ENCODE measurements at places on chromosomes 1 and 21.

DNA sequence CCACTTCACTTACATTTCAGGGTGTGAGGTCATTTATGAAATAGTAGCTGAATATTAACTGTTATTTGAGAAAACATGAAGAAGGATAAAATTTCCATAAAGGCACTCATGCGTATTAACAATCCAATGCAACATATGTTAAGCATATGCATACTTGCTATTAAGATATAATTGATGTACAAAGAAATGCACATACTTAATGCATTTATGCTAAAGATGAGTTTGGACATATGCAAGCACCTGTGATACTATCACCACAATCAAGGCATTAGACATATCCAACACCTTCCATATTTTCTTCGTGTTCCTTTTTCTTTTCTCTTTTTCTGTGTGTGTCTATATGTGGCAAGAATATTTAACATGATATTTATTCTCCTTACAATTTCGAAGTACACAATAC lies 464.8 kb upstream of the BRINP3 start:
- DNase-seq, result no peak

DNA sequence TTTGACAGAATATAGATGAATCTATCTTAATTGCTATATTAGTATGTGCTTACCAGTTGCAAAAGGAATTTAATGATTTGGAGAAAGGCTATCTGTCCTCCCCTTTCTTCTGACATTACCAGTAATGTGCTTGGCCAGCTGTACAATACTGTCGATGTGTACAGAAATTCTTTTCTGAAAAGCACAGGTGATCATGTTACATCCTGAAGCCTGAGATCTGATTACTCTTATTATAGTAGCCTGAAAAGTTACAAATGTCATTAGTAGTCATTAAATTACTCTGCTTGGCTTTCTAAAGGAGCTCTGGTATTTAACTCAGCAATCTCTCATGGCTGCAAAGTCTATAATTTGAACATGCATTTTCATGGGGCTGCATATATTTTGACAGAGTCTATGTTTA lies 209.8 kb downstream of the PTPRC start:
- DNase-seq, result no peak

DNA sequence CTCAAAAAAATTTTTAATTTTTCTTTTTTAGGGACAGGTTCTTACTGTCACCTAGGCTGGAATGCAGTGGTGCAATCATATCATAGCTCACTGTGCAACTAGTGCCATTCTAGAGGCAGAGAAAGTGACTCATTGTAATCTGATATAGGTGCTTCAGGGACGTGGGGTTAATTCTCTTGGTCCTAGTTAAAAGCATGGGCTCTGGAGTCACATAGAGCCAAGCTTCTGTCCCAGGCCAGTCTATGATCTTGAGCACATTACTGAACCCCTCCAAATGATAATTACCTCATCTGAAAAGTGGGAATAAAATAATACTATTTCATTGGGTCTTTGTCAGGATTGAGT lies 1.1 kb upstream of the ADIPOR1 start:
- peak; percentile 77 for DNase-seq

- DNase-seq, result no peak
These were observed 8.7 kb downstream of the ZC3H12A start for GRCh38 chr1:37482796-37483744.

DNA sequence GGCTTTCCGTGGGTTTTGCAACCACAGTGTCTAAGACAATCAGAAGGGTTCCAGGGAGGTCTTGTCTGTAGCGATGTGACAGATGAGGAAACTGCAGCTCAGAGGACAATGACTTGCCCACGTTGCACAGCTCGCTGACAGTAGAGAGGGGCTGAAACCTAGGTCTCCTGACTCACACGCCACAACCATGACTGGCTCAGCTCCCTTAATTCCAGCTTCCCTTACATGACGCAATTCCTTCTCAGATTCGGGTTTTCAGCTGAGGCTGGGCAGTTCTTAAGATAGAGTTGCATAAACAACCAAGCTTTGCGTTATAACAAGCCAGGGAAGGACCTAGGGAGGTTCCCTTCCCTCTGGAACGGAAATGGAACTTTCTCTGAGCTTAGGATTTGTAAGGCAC lies 36.3 kb downstream of the DHCR24 start:
- DNase-seq, result peak; percentile 85

DNA sequence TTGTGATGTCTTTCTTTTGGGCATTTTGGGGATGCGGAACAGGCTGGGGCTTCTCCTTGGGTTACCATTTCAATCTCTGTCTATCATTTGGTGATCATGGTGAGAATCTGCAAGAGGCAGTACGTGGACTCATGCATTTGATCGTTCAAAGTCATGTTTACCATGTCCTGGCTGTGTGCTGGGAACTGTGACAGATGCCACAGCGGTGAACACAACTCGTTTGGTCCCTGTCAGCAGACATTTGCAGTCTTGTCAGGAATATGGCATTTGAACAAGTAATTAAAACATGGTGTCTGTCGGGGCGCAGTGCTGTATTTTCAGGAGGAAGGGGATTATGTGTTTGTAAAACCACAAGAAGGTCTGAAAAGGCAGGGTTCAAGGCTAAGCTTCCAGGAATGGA lies 103.3 kb upstream of the IGSF21 start:
- DNase-seq, result no peak

- DNase-seq, result no peak
These were observed 8.4 kb downstream of the SCMH1 start for GRCh38 chr1:41233708-41234107.

DNA sequence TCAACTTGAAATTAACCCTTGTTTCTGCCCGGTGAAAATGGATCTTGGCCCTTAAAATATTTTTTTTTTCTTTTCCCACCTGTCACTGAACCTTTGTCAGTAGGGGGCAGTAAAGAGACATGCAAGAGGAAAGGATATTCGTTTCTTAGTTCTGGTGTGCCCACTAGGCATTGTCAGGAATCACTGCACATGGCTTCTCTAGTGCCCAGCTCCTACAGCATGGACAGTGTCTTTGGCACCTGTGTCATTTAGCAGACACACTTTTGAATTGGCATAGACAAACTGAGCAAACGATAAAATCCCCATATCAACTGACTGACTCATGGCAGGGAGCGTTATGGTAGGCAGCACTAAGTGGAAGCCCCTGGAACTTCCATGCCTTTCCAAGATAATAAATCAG lies 1048.1 kb downstream of the BRINP3 start:
- peak; percentile 11 for DNase-seq

- DNase-seq, result peak; percentile 59
These were observed 1.5 kb downstream of the AJAP1 start for GRCh38 chr1:4655674-4656532.

DNA sequence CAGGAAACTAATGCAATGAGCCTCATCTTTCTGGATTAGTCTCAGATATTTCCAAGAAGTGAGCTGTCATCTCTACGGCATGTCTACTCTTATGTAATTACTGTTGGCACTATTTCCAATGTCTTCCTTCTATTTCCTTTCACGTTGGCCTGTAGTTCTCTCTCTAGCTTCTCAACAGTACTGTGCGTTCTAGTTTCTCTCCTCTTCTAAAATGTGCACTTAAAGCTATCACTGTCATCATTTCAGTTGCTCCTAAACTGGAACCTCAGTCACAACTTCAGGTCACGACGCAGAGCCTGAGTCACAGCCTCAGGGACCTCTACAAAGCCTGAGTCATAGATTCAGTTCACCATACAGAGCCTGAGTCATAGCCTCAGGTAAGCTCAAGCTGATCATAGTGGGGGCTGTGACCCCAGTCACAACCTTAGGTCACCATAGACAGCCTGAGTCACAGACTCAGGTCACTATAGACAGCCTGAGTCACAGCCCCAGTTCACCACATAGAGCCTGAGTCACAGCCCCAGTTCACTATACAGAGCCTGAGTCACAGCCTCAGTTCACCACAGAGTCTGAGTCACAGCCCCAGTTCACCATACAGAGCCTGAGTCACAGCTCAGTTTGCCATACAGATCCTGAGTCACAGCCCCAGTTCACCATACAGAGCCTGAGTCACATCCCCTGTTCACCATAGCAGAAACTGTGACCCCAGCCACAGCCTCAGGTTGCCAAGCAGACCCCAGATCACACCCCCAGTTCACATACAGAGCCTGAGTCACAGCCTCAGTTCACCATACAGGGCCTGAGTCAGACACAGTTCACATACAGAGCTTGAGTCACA lies 13.0 kb downstream of the WNT9A start:
- peak; percentile 51 for DNase-seq

GRCh38 chr1:205925736-205926135 lies 17.5 kb downstream of the SLC26A9 start:
- no peak for DNase-seq

- no peak for DNase-seq
These were observed 750 bp upstream of the PTGFRN start for GRCh38 chr1:116908820-116909511.

DNA sequence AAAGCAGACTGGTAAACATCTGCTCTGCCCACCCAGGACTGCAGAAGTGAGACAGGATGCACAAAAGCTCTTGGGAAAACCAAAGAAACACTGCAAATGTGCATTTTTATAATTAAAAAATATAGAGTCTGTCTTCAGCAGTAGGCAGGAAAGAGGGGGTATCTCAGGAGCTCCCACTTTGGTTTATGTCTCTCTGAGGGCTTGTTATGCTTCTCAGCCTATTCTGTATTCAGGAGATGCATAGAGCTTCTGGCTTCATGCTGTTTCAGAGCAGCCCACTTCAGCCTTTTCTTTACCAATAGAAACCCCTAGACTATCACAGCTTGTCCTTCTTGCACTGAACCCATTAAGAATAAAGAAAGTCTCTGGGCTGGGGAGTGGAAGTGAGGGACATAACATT lies 148.0 kb downstream of the ROR1 start:
- DNase-seq, result no peak

GRCh38 chr1:59514061-59514909 lies 217.4 kb downstream of the FGGY start:
- DNase-seq, result no peak

GRCh38 chr1:62687421-62687902 lies 724 bp downstream of the DOCK7 start:
- DNase-seq, result peak; percentile 26

GRCh38 chr1:3399732-3400131 lies 54.7 kb upstream of the ARHGEF16 start:
- peak; percentile 65 for DNase-seq

GRCh38 chr1:179955731-179956130 lies 1.1 kb downstream of the CEP350 start:
- DNase-seq, result no peak

DNA sequence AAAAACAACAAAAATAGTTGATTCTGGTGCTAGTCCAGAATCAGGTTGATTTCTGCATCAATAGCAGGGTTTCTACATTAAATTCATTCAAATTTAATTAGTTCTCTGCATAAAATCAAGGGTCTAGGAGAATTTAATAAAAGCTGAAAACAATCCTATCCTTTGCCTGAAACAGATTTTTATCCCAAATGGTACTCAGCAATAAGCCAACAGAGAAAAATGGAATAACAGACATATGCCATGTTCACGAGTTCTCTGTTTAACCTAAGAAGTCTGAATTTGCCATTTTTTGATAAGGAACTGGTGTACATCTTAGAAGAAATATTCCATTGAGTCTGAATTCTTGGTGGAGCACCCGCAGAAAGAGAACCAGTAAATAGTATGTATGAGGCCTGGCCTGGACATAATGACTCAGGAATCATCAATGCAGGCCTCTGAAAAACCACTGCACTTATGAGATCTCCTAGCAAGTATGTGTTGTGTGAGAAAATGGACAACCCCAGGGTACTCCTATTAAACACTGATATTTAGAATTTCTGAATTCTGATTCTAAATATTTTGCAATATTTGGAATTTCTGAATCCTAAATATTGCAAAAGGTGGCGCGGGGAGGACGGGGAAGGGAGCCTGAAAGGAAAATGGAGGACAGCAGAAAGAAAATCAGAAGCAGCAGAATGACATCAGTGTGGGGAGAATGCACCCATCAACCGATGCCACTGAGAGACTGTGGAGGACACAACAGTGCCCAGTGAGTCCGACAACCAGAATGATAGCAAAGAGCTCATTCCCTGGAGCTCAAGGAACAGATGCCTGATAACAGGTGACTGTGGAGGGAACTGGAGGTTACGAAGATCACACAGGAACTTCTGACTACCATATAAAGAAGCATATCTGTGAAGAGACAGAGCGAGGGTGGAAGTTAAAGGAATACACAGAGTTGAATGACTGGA lies 97.6 kb downstream of the APP start:
- peak; percentile 62 for DNase-seq

DNA sequence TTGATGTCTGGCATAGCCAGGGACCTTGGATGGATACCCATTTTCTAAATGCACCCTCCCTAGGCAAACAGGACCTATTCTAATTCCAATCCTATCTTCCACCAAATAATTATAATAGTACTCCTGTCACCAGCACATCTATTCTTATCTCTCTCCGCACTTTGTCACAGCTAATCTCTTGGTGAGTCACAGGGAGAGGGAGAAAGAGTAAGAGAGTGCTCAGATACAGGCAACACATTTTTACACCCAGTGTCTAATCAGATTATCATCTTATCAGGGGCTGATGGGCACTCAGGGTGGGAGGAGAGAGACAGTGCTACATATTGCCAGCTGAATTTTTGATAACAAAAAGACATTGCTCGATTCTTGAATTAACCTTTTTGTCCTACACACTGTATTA lies 275.0 kb upstream of the BEND5 start:
- DNase-seq, result no peak

- peak; percentile 27 for DNase-seq
These were observed 563.9 kb upstream of the NR5A2 start for GRCh38 chr1:199463521-199464127.

DNA sequence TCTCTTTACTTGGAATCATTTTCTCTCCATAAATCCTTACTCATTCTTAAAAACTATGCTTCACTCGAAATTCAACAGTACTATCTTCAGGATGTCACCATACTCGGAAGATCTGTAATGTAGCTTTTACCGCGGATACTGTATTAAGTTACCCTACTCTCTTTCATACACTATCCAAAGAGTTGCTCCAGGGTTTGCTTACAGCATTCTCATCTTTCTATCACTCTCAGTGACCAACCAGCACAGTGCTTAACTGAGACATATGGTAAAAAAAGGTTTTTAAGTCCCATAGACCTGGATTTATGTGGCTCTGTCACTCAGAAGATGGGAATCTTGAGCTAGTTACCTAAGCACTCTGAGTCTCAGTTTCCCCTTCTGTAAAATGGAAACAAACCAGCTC lies 15.8 kb downstream of the GTF2B start:
- DNase-seq, result no peak

- DNase-seq, result no peak
These were observed 15.1 kb upstream of the EDN2 start for GRCh38 chr1:41499591-41499990.

DNA sequence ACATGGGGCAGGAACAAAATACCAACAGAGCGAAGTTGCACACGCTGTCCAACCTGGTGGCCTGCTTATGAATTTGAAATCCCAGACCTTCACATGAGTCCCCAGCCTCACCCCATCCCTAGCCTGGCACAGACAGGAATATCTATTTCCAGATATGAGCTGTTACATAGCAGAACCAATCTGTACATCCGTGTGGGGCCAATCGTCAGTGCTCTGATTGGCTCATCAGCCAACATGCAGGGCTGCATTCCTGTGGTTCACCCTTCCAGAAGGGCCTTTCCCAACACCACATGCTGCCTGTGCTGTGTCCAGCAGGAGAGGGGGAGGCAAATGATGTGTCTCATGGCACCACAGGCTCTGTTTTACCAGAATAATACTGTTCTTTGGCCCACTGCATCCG lies 31.3 kb downstream of the CCN1 start:
- DNase-seq, result peak; percentile 91

- no peak for DNase-seq
These were observed 12.6 kb upstream of the ACTL8 start for GRCh38 chr1:17742583-17742982.

Data from AG08396 (cell line).